ENCODE measurements at places on chromosomes 3 and 15. TPM values are rescaled to one million over a fixed set of nuclear protein-coding genes. Genes with fewer than 3 reads are reported as not detected.

The TPRG1 gene
- 2.1 TPM for total RNA-seq

DNA sequence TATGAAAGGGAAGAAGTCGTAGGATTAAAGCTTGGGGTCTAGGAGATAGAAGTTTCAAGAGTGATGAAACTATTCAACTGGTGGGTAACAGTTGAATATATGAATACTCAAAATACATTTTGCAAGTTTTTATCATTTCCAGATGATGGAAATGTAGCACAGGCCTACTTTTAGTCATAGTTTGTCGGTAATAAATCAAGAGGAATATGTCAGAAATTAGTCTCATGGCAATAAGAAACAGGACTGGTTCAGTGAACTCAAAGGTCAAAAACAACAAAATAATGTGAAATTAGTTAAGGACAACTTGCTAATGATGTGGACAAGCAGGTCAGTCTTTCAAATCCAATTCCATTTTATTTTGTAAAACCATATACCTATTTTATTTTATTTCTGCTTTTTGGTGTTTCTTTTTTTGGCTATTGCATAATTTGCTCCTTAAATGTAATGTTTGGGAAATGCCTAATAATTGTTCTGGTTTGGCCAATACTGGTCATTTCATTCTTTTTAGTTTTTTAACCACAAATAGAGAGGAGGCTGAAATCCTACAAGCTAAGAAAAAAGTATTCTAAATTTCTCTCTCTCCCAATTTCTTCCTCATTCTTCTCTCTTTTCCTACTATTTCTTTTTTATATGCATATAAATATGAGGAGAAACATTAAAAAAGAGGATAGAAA lies 195.2 kb upstream of the ARHGEF26 start:
- no peak for DNase-seq

- DNase-seq = no peak
Observed at GRCh38 chr15:66415360-66415759, 28.6 kb downstream of the MAP2K1 start.

The UROC1 gene
- total RNA-seq = not detected

- DNase-seq = no peak
Observed at GRCh38 chr15:82298032-82298431, 35.4 kb downstream of the SAXO2 start.

DNA sequence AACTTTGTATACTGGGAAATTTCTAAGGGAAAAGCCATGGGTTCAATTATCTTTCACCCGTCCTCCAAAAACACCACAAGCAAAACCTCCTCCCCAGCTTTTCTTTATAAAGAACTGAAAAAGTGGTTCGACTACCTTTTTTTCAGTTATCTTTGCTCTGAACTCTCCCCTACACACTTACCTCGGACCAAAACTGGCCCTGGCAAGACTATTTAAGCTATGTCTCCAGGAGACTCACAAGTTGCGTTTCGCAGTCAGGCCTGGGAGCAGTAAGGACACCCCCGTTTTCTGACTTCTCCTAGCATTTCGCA lies 645 bp downstream of the COPS2 start:
- no peak for DNase-seq

DNA sequence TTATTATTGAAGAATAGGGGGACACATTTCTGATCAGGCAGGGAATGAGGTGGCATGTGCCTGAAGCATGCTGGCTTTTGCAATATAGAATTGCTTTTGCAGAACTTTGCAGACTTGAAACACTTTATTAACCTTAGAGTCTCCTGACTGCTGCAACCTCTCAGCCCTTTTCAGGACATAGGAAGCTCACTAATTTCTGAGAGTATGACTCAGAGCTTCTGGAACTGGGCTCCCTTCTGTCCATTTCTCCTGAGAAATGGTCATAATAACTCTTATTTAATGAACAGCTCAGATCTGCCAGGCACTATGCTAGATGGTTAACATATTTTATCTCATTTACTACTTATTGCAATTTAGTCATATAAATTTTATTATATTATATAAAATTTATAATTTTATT lies 38.6 kb upstream of the DGKG start:
- DNase-seq = no peak

The ECE2 gene
- total RNA-seq = 1.6 TPM

- no peak for DNase-seq
Observed at GRCh38 chr3:194164861-194165260, 28.9 kb downstream of the HES1 start.

The HIGD2B gene
- not detected for total RNA-seq

- DNase-seq = no peak
Observed at GRCh38 chr15:39282663-39283208, 298.1 kb upstream of the THBS1 start.

The MESP1 gene
- total RNA-seq = 2.4 TPM

DNA sequence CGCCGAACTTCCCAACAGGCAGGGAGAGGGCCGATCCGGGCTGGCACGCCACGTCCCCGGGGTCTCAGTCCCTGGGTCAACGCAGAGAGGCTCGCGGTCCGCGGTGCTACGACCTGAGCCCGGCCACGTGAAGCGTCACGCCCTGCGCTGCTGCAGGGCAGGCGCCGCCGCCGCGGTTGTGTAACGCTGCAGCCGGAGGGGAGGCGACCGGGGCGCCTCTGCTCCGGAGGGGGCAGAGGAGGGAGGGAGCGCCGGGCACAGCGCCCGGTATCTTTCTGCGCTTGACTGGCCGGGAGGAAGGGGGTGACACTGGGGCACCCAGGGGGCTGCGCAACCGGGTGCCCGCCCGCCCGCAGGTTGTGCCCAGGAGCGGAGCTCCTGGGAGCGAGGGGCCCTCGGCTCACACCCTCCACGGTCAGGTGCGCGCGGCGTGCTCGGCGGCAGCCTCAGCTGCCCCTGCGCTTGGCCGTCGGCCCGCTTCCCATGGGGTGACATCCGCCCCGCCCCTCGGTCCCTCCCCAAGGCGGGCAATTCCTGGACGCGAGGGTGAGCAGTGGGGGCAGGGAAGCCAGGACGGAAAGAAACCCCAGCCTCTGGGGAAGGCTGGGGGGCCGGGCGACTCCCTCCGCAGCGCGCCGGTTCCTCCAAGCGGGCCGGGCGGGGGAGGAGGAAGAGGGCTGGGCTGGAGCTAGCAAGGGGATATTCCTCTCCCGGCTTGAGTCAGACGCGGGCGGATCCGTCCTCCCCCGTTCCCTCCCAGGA lies 852 bp upstream of the BHLHE40 start:
- DNase-seq = peak; percentile 97

- no peak for DNase-seq
Observed at GRCh38 chr3:50509715-50510114, 6.3 kb upstream of the CACNA2D2 start.

DNA sequence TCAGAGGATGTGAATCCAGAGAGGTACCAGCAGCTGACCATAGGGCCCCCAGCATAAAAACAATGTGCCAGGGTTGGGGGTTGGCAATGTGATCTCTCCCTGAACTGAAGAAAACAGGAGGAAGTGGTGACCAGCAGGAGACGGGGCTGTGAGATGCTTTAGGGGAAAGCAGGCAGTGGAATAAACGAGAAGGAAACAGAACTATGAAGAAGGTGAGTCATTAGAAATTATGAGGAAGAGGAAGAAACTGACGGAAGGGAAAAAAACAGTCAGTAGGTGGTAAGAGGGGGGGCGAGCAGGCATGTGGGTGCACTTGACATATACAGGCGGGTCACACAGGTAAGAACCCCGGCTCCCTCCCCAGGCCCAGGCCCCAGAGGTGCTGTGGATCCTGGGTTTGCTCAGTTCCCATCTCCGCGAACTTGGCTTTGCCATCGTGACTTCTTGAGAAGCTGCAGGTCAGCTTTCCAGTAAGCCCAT lies 42.2 kb upstream of the B3GNT5 start:
- DNase-seq = no peak

- no peak for DNase-seq
Observed at GRCh38 chr15:89656116-89656815, 999 bp upstream of the KIF7 start.

- DNase-seq = no peak
Observed at GRCh38 chr3:143152043-143152442, 32.5 kb downstream of the CHST2 start.

DNA sequence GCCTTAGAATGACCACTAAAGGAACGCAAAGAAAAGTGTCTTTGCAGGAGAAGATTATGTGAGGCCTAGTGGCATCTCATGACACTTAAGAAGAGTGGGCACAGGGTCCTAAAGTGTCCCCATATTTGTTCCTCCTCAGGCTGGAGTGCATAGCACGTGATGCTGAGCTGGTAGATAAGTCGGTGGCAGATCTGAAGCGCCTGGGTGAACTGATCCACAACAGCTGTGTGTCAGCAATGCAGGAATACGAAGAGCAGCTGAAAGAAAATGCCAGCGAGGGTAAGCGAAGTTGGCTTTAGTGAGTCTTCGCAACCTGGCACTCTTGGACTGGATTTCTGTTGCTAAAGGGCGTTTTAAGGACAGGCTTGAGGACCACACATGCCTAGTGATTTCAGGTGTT lies 92.6 kb downstream of the CHD2 start:
- DNase-seq = no peak

DNA sequence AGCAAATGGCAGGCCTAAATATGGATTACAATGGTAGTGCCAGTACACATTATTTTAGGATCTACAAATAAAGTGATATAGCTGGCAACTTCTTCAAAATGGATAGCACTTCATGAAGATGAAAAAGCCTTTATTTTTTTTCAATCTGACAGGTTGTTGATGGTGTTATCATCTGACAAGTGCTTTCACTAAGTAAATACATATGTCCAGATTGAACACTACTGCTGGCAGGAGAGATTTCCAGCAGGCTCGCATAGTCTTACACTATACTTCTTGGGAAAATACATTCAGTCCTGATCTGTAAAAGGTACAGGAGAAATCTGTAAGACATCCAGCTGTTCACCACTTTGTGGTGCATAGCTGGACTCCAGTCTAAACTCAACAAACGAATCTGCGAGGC lies 50.9 kb upstream of the ALCAM start:
- no peak for DNase-seq

GRCh38 chr15:72141171-72142084 lies 23.2 kb downstream of the SENP8 start:
- no peak for DNase-seq

DNA sequence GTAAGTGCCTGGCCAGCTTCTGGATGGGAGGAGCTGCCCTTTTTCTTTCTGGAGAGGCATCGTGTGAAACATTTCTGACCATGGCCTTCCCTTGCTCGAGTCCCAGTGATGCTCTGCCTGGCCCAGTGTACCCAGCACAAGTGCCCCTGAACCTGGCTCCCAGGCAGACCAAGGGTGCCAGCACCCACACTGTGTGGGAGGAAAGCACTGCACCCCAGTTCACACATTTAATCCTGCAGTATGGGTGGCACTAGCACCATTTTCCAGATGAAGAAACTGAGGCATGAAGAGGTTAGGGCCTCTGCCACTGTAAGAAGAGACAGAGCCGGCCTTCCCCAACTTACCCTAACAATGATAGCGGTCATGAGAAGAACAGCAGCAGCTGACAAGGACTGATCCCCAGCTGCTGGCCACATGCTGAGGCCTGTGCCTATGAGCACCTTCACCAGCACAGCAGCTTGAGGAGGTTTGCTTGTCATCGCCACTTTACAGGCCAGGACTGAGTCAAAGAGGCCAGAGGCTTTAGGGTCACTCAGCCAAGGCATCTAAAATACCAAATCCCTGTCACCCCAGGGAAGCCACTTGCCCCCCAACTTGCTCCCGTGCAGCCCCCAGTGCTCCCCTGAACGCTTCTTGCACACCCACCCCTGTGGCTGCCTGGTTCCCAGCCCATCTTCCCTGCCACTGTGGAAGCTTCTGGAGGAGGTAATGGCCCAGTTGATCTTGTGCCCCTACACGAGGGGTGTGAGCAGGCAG lies 15.0 kb downstream of the PRR23E start:
- DNase-seq = peak; percentile 51

GRCh38 chr3:11283139-11283475 lies 10.9 kb downstream of the ATG7 start:
- no peak for DNase-seq

DNA sequence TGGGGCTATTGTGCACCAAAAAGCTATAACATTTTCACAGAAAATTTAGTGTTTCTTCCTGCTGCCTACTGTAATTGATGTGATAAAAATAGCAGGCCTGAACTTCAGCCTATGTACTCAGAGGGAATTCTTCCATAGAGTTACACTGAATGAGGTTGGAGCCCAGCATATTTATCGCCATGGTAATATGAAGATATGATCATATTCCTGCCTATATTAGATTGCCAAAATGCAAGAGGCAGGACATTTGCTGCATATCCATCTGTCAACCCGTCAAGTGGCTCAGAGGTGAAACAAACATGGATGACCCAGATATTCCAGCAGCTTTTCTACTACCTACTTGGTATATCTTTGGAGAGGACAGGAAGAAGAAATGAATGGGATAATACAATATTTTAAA lies 1150.6 kb downstream of the TBL1XR1 start:
- no peak for DNase-seq

The TMPRSS7 gene
- total RNA-seq = not detected

DNA sequence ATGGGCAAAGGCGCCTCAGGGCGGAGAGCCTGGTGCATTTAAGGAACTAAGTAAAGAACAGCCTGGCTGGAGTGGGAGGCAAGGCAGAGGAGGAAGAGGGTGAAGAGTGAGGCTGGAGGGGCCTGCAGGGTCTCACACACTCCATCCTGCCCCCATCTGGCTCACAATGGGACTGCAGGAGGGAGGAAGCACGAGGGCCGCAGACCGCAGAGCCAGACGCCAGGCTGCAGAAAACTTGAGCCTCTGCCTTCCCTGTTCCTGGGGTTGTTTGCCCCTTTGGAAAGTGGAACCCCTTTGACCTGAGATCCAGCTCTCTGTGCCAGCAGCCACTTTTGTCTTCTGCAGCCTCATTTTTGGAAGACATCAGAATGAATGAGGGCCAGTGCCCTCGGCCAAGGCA lies 138.0 kb downstream of the SRGAP3 start:
- no peak for DNase-seq

DNA sequence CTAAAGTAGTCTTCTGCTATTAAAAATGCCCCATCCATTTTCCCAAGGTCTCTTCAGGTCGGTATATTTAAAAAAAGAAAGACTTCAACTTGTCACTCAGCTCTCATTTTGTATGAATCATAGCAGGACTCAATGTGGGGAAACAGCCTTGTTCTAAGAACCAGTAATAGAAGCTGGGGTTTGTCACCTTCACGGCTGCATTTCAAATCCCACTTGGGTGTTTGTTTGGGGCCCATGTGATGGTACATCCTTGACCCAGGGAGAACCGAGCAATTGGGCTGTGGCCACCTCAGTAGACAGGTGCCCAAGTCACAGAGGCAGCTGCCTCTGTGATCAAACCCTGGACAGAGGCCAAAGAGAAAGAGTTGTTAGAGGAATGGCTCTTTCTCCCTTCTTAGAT lies 70.3 kb upstream of the ARL8B start:
- no peak for DNase-seq

- DNase-seq = peak; percentile 52
Observed at GRCh38 chr15:101424984-101425383, 64.5 kb downstream of the PCSK6 start.

DNA sequence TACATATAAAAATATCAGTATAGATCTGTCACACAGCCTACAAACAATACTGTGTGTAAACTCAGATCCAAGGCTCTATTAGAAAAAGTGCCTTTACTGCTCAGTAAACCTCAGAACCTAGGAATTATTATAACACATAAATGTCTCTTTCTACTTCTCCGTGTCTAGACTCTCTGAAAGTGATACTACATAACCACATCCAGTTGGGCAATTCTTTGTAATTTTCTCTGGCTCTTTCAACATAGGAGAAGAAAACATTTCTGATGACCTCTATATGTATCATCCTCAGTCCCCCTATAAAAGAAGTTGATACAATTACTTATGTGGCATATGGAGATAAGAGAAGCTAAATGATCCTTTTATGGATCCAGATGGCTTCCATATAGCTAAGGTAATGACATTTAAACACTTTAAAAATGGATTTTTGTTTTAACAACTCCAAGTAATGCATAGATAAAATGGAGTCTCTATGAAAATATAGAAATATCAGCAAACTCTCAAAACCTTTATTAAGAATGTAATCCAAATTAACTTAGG lies 104.5 kb downstream of the LSAMP start:
- no peak for DNase-seq

All from right atrium auricular region (tissue), 2 donors.